ENCODE measurements at places on chromosomes 3 and 15.

- DNase-seq, result no peak
Measured at GRCh38 chr3:24220859-24221657, 273.6 kb downstream of the THRB start.

- no peak for DNase-seq
Measured at GRCh38 chr15:86060674-86061073, 19.0 kb upstream of the AGBL1 start.

- no peak for DNase-seq
Measured at GRCh38 chr3:4551794-4552442, 58.8 kb downstream of the ITPR1 start.

- no peak for DNase-seq
Measured at GRCh38 chr3:53585049-53585448, 90.6 kb downstream of the CACNA1D start.

- peak; percentile 22 for DNase-seq
Measured at GRCh38 chr15:89034305-89034704, 54.0 kb upstream of the ABHD2 start.

DNA sequence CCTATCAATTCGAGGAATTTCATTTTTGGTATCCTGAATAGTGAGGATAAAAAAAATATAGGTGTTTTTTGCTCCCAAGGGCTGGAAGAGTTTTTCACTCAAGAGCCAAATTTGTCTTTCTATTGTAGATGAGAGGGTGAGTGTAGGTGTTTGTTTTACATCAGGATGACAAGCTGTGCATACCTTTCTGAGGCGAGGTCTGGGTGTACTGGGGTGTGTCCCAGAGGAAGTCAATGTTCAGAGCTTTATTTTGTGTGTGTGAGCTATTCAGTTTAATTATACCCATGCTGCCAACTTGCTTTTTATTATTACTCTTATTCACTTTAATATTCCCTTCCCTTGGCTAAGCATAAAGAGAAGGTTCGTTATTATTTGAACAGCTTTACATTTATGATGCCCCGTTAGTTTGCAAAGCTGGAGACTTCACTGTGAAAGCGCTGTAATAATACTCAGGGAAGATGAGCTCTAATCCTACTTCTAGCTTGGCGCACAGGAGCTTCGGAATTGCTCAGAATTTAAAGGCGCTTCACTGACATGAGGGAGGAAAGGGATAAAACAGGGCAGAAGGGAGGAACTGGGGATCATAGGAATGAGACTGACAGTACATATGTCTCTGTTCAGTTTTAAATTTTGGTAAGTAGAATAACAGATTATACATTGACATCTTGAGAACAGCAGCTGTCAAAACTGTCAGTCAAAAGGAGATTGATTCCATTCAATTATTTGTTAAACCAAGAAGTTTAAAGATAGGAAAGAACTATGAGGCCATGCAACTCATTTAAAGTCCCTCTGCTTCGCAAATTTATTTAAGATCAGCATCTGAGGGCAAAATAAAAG lies 117.7 kb upstream of the TP63 start:
- DNase-seq, result no peak

- no peak for DNase-seq
Measured at GRCh38 chr3:165759041-165759440, 78.2 kb downstream of the BCHE start.

DNA sequence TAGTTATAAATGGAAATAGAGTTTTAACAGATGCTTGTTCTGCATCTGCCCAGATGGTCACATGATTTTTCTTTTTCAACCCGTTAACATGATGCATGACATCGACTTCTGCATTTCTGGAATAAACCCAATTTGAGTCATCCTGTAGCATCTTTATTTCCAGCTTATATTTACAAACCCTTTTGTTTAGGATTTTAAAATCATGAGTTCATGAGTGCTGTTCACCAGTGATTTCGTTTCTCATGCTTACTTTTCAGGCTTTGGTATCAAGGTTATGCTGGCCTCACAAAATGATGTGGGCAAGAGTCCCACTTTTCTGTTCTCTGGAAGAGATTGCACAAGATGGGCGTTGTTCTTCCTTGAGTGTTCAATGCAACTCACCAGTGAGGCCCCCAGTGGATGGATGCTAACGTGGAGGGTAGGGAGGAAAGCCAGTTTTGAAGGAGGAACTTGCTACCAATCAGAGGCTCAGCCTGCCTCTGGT lies 5.2 kb downstream of the HRH1 start:
- DNase-seq, result no peak

DNA sequence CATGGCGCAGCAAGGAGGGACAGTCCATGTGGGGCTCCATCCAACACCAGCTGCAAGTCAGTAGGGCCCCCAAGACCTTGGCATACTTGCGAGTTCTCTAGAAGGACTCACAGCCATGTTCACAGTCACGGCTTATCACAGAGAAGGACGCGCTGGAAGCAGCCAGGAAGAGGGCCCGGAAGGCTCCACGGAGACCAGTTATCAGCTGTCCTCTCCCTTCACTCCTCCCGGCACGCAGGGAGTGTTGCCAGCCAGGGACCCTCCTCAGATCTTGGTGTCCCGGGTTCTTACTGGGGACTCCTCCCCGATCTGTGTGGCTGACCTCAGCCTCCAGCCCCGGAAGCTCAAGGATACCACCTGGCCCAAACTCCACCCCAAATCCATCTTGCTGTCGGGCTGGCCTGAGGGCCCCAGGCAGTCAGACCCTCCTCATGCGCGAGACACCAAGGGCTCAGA lies 68.0 kb downstream of the SLTM start:
- no peak for DNase-seq

DNA sequence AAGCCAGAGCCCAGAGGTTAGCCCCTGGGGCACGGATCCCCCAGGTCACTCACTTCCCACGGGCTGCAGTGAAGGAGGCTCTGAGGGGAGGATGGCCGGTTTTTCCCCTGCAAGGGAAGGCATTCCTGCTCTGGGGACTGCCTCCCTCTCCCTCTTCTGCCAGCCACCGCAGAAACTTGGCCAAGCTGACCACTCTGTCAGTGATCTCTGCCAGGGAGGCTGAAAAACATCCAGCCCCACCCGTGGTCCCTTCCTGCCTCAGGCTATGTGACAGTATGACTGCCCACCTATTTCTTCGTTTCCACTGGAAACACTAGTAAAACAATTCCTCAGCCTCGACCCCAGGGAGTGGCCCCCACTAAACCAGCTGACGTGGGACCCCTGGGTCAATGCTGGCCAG lies 14.6 kb upstream of the FANCD2 start:
- DNase-seq, result no peak

GRCh38 chr3:43907508-43907858 lies 216.7 kb downstream of the ABHD5 start:
- DNase-seq, result no peak

DNA sequence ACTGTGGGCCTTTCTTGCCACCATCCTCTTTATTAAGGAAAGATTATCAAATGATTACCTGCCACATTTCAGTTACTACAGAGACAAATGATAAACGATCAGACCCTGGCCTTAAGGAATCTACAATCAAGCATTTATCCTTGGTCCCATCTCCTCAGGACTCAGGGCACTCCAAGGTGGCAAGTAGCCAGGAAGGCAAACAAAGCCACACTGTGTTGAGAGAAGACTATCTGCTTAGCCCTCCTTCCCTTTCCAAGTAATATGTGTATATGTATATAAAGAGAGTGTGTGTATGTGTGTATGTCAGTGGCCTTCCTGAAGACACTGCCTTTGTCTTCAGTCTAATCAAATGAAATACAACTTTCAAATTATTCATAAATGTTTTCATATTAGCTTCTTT lies 490.1 kb upstream of the ATP11B start:
- DNase-seq, result no peak

GRCh38 chr3:150733936-150734794 lies 28.8 kb downstream of the SIAH2 start:
- no peak for DNase-seq

GRCh38 chr3:192188218-192188835 lies 539.0 kb downstream of the FGF12 start:
- DNase-seq, result peak; percentile 59

DNA sequence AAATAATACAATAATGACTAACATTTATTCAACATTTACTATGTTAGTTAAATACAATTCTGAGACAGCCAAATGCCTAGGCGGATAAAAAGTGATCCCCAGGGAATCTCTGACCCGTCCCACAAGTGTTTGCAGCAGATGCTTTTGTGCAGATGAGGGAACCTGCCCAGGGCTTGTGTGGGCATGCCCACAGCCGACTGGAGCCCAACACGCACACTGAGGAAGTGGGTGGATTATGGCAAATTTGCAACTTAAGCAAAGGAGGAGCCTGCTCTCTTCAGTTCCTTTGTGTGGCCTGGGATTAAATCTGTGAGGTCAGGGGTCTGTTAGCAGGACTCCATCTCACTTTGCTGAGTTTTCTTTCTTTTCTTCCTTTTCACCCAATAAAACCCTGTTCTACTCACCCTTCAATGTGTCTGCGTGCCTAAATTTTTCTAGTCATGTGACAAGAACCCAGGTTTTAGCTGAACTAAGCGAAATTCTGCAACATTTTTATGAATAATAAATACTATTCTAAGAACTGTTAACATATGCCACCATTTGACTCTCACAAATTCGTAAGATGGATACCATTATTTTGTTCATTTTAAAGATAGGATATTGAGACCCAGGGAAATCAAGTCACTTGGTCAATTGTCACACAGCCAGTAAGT lies 13.9 kb upstream of the RTP1 start:
- DNase-seq, result peak; percentile 4

DNA sequence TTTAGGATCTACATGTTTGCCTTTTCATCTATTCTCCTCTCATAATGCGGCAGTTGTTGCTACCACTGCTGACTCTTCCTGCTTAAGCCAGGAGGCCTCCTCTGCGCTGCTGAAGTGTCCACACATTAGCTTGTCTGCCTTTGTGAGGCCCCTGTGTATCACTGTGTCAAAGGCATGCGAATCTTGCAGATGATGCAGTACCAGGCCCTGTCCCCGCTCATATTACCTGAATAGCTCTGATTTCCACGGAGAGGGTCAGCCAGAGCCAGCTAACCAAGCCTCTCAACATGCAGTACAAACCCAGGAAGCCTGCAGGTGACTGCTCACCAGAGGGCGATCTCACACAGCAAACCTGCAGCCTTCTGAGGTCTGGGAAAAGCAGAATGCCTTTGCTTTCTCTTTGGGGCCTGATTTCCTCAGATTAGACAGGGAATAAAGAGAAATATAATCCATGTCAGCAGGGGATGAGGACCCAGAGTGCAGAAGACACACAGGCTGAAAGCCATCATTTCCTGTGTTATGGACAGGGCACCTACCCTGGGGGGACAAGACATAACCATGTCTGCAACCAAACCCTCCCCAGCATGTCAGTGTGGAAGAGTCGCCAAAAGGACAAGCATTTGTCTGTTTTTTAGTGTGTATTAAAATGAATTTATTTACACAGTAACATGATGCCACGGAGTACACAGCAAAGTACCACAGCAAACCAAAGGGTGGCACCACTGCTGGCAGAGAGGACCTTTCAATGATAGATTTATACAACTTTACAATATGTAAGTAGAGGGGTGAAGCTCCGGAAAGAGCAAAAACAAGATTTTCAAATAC lies 36.8 kb upstream of the TSPAN3 start:
- DNase-seq, result peak; percentile 41

DNA sequence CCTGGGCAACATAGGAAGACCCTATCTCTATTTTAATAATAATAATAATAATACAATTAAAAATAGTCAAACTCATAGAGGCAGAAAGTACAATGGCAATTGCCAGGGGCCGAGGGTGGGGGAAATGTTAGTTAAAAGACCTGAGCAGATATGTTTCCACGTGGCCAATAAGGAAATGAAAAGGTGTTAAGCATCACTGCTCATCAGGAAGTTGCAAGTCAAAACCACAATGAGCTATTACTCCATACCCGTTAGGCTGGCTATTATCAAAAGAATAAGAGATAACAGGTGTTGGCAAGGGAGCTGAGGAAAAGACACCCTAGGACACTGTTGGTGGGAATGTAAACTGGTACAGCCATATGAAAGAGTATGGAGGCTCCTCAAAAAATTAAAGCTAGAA lies 60.4 kb upstream of the PRSS50 start:
- DNase-seq, result no peak

DNA sequence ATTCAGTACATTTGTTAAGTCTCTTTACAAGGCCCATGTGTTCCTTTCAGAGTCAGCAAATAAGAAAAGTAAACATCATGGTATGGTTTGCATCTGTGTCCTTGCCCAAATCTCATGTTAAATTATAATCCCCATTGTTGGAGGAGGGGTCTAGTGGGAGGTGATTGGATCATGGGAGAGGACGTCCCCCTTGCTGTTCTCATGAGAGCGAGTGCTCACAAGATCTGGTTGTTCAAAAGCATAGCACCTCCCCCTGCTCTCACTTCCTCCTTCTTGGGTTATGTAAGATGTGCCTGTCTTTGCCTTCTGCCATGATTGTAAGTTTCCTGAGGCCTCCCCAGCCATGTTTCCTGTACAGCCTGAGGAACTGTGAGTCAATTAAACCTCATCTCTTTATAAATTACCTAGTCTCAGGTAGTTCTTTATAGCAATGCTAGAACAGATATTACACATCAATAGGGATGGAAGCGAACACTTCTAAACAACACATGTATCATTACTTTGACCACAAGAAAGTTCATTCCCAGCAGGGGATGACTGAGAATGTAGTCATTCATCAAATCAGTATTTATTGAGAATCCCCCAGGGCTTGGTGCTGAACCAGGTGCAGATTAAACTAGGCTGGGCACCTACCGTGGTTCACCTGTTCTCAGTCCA lies 4.1 kb downstream of the EFCAB12 start:
- DNase-seq, result no peak

GRCh38 chr3:107216711-107217110 lies 160.5 kb upstream of the CCDC54 start:
- DNase-seq, result no peak

GRCh38 chr15:69400850-69401249 lies 13.3 kb upstream of the KIF23 start:
- DNase-seq, result no peak

DNA sequence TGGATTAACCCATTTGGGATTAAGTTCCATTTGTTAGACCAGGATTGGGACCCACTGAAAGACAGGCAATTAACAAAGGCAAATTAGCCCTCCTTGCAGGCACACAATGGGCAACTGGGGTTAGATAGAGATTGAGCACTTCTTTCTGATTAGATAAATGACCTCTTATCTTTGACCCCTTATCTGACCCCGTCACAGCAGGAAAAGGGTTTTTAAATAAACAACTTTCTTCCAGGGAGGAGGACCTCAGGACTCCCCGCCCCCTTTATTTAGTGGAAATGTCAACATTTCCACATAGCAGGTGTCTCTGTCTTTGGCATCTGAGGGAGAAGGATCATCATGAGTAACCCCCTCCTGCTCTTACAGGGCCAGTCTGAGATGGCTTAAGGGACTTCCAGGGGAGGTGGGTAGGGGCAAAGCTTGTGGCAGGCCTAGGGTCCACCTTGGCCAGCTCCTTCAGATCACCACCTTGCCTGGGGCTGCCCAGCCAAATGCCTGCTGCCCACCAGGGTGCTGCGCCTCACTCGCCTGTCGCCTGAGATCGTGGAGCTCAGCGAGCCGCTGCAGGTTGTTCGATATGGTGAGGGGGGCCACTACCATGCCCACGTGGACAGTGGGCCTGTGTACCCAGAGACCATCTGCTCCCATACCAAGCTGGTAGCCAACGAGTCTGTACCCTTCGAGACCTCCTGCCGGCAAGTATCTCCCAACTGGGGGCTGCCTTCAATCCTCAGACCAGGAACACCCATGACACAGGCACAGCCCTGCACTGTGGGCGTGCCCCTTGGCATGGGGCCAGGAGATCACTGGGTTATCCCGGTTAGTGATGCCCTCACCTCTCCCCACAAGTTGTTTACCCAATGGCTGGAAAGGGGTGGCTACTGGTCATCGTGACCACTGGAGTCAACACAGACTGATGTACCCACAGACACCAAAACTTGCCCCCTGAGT lies 2.6 kb upstream of the WDR6 start:
- DNase-seq, result peak; percentile 83

Measured in hematopoietic multipotent progenitor cell treated with erythropoietin and hydrocortisone succinate and interleukin-3 and kit ligand, for 8 days (in vitro differentiated cells).